ENCODE measurements at places on chromosomes 2 and 18.

DNA sequence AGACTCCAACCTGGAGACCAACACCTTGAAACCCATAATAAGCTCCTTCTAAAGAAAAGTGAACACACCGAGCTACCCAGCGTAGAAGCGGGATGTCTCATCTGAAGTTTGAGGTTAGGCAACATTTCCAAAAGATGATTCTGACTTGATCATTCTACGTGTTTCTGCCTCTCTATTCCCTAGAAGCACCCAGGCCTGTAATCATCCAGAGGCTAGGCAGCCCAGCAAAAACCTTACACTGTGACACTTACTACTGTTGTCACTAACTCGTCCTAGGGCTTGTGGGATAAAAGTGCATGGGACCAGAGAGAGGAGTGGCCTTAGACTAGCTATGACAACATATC lies 1.4 kb downstream of the ZBTB14 start:
- DNase-seq: no peak

DNA sequence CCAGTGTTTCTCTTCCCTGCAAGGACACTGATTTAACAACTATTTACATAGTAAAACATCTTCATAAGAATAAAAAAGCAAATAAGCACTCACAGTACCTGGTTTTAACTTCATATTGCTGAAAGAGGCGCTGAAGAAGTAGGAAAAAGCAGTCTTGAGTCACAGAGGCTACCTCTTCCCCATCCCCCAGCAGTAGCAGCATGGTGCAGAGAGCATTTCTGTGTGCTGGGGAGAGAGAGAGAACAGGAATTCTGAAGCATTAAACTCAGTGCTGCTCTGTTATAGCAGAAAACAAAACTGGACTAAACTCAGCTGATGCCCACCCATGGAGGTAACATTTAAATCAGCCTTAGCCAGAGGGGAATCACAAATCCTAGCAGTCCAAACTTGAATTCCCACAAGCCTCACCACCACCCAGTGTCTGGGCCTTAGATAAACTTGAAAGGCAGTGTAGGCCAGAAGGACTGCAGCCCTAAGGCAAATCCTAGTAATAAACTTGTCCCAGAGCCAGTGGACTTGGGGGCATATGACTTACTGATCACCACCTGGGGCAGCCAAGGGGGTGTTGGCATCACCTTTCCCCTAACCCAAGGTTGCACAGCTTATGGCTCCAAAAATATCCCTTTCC lies 321.8 kb upstream of the CWC22 start:
- no peak for DNase-seq

DNA sequence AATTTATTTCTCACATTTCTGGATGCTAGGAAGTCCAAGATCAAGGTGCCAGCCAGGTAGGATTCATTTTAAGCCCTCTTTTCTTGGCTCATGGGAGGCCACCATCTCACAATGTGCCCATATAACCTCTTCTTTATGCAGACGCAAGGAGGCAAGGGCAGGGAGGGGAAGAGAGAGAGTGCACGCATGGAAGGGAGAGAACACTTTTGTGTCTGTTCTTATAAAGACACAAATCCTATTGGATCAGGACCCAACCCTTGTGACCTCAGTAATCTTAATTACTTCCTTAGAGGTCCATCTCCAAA lies 32.5 kb downstream of the CMPK2 start:
- no peak for DNase-seq

DNA sequence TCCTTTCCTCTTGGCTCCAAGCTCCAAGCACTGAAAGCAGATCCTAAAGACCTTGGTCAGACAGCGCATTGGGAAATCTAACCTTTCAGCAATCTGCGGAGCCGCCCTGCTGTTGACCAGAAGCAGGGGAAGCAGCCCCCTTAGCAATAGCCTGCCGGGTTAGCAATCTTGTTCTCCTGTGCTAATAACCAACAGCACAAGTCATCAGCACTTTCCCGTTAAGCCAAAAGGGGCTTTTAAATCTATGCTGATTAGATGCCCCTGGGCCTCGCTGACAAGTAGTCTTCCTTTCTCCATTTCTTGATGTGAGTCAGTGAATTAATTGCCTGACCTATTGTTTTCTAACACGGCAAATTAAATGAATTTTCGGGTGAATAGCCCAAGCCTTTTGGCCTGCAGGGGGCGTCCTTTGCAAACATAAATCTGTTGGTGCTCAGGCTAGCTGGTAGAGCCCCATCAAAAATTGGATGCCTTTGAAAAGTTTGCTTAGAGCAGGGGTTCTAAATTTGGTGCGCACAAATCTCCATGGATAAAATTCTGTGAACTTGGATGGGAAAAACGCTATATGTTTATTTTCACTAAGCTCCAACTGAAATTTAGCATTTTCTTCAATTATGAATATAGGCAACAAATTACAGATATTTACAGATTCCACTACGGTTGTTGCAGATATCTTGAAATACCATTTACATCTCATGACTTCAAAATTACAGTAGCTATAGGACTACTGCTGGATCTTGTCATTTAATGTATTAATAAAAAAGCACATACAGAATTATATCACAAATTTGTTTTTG lies 24.6 kb downstream of the MAIP1 start:
- peak; percentile 58 for DNase-seq

- DNase-seq: no peak
Measured at GRCh38 chr2:227456772-227457171, 15.2 kb upstream of the AGFG1 start.

DNA sequence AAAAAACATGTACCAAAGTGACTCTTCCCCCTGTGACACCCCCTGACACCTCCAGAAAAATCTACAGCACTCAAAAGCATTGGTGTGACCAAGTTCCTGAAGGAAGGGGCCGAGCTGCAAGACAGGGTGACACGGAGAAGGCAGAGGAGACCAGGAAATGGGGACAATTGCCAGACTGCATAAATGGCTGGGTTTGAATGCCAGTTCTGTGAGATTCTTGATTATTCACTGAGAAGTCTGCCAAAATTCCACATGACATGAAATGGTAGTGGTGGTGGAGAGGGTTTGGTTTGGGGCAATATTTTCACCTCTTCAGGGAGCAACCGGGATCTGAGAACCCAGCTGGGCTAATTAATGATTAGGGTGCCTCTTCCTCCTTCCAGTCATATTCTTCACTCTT lies 178.5 kb downstream of the ARL4C start:
- DNase-seq: no peak

DNA sequence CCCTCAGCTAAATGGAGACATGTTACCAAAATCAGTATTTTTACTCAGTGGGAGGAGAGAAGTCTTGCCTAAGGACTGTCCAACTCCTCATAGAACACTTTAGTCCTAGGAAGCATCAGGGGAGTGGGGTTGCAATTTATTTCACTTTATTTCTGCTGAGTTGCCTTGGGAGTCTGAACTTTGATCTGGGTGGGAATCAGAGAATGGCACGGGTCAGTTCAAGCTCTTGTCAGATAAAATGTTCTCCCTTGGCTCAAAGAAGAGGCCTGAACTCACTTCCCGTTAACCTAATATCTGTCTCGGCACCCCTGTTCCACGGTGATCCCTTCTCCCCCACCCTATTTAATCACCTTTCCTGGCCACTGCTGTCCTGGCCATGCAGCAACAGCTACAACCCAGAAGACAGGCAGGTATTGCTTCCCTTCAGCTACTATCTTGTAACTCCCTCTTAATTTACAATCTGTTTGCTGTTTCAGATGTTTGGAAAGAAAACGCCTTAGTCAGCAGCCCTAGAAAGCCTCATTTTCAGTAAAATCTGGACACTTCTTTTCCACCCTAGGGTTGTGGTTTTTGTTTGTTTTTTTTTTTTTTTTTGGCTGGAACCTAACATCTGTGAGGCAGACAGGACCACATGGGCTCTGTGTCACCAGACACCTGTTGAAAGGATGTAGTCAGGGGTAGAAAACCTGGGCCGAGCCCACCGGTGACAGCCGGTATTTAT lies 52.5 kb downstream of the SERTAD2 start:
- no peak for DNase-seq

- no peak for DNase-seq
Measured at GRCh38 chr2:15212249-15212648, 348.9 kb downstream of the NBAS start.

GRCh38 chr2:84846041-84846663 lies 34.7 kb downstream of the TRABD2A start:
- DNase-seq: no peak

GRCh38 chr2:74849228-74849892 lies 15.4 kb downstream of the HK2 start:
- DNase-seq: no peak

GRCh38 chr18:778194-778927 lies 33.7 kb downstream of the YES1 start:
- no peak for DNase-seq

- no peak for DNase-seq
Measured at GRCh38 chr2:31066551-31066950, 71.7 kb downstream of the GALNT14 start.

- DNase-seq: no peak
Measured at GRCh38 chr2:71596011-71596410, 142.7 kb downstream of the DYSF start.

GRCh38 chr2:7373156-7373555 lies 455.9 kb downstream of the RNF144A start:
- no peak for DNase-seq

DNA sequence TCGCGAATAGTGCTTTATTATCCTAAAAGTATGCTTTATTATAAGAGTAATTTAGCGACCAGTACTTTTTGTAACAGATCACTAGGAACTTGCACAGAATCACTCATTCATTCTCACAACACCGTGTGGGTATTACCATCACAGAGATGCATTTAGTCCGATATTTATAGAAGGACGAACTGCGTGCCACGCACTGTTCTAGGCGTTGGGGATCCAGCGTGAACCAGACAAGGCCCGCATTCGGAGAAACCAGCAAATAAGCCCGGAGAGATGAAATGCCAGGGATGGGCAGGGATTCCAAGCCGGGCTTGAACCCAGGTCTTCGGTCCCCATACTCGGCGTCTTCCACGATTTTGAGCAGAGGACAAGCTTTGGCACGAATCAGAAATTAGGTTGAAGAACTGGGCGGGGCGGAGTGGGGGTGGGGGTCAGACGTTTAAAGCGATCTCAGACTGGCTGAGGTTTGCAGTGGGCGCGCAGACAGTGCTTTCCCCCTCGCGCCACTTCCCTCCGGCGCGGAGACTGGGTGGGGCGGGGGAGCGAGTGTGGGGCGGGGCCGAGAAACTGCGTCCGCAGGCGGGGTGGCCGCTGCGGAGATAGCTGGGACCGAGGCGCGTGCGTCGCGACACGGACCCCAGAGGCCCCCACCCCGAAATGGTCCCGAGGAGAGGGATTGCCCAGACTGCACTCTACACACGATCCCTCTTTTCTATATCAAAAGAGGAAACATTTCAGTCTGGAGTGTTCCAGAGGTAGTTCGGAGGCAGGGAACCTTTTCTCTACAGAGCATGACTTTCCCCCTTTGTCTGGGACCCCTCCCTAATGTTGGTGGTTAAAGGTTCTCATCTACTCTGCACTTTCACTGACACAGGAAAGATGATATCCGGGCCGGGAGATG lies 1.1 kb upstream of the CXCR4 start:
- peak; percentile 75 for DNase-seq

DNA sequence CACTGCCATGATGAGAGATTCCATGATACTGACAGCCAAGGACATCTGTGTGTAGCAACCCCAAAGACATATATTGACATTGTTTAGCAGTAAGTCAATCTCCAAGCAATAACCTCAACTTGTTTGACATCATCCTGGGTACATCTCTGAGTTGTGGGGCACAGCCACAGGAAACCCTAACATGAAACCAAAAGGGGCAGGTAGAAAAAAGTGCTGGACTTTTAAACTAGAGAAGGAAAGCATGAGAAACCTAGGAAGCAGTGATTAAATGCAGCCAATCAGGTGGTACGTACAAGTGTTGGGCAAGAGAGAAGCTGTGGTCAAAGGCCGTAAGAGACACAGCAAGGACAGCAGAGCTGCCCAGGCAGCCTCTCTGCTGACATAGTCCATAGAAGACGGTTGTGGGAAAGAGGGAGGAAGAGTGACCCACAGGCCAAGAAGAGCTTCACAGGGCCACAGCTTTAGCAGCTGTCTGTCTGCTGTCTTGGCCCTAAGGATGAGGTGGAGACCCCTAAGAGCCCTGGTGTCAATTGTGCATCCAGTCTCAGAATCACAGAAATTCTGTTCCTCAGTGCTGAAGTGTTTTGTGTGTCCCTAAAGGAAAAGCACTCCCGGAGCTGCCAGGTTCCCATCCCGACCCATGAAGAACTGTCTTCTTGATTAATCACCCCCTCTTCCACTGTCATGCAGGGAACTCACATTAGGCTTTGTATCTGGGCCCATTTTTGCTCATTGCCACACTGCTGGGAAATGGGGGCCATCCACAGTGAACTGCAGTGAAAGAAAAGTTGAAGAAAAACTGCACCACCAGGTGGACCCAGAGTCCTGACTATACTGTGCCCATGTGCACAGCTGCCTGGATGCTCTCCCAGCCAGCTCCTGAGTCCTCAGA lies 25.4 kb upstream of the CHN1 start:
- peak; percentile 23 for DNase-seq

DNA sequence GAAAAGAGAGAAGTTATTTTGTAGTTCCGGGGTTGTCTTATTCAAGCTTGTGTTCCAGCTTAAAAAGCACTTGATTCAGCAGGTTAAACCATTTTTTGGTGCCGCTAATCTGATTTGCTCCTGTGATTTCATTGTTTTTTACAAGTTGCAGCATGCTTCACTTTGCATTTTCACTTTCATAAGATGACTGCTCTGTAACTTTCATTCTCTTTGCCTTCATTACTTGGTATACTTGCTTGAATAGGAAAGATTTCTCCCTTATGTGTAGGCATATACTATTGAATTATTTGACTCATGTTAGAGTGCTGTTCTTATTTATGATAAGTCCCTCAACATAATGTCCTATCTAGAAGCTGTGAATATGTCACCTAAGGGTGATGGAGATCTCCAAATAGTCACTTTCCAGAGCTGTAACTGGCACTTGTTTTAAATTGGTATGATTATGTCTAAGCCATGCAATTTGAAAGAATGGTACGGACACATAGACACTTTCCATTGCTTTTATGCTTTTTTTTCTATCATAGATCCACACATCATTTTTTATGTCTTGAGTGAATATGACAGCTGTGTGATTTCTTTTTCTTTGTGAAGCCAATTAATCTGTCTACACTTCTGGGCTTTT lies 254.5 kb downstream of the DSEL start:
- DNase-seq: no peak

DNA sequence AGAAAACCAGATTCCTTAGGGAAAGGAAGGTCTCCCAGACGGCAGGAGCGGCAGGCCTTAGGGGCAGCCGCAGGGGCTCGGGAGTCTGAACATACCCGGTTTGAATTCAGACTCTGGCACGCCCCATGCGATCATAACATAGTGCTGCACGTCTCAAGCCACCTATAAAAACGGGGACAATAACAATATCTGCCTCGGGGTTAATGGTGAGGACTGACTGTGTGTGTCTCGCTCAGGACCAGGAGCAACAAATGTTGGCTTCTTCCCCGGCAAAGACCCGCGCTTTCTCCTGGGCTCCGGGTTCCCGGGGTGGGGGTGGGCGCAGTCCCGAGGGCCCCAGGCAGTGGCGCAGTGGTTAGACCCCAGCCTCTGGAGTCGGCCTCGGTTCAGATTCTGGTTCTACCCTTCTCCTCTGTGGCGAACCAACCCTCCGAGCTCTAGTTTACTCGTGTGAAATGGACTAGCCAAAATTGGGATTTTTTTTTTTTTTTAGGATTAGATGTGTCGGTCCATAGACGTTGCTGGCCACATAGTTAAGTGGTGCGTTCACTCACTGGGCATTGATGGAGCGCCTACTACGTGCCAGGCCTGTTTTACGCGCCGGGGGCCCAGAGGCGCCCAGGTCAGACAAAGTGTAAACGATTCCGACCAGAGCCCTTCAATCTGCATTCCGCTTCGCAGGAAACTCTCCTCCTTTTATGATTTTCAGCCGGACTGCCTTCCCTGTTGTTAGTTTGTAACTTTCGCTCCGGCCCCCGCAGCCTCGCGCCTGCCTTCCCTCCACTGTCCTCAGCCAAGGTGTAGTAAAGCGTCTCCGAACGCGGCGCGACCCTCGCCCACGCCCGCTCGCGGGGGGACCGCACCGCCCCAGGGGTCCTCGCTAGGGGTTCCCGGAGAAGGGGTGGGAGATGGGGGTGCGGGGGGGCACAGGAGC lies 820 bp upstream of the SH3BP4 start:
- DNase-seq: no peak
